Breast epithelium (tissue), 4 donors: ENCODE measurements at places on chromosomes 2 and 18. TPM values are rescaled to one million over a fixed set of nuclear protein-coding genes. Genes with fewer than 3 reads are reported as not detected.
A peak's percentile ranks its signal among the peaks of the same experiment; 100 is the strongest.

The CFLAR gene
- 322 TPM for total RNA-seq

DNA sequence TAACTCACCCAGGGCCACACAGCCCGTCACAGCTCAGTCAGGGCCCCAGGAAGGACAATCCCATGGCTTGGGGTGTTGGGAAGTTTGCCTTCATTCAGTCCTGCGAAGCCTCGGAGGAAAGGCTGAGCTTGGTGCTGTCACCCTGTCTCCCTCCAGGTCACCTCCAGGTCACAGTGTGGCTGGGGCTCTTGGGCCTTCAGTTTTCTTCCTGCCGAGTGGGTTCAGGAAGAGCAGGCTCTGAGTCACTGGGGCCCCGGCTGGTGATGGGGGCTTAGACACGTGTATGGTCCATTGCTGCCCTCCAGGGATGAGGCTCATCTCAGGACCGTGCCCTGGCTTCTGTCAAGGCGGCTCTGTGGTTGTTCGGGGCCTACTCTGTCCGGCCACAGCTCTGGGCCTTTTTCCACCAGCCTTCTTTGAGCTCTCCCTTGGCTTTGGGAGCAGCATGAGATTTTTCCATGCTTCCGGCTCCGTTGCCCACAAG is 118.6 kb downstream of the INHBB start:
- no peak overlapping the region for H3K4me3 ChIP-seq
- peak overlapping the region; percentile 22 for H3K27ac ChIP-seq
- DNase-seq: no peak
- no peaks in the 10 kb centered on the region for H3K27me3 ChIP-seq
- no peaks in the 10 kb centered on the region for H3K36me3 ChIP-seq

The MLPH gene
- total RNA-seq: 242 TPM

DNA sequence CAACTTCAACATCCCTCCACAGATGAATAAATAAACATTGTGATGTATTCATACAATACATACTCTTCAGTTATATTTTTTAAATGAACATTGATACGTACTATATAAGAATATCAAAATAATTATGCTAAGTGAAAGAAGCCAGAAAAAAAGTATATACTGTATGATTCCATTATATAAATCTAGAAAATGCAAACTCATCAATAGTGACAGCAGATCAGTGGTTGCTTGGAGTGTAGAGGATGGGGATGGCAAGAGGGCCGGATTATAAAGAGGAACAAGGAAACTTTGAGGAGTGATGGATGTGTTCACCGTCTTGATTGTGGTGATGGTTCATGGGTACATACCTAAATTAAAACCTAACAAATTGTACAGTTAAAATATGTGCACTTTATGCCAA is 3.0 kb upstream of the TTC27 start:
- no peaks in the 10 kb centered on the region for H3K36me3 ChIP-seq
- no peak overlapping the region for H3K4me3 ChIP-seq
- H3K27ac ChIP-seq: no peak overlapping the region

The RTP5 gene
- total RNA-seq: not detected

The ASXL3 gene
- total RNA-seq: 0.98 TPM

DNA sequence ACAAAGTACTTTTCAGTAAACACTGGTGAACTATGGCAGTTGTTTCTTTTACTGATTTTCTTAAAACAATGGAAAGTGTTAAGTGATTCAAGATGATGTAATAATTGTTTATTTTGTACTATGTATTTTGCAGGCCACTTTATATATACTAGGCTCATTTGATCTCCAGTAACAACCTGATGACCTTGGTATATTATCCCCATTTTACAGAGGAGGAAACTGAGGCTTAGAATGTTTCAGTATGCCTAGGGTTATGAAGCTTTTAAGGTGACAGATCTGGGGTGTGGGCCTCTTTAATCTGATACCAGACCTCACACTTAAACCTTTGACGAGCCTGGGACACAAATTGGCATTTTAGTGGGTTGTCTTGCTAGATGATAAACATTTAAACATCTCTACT is 63.2 kb downstream of the ITGB1BP1 start:
- DNase-seq: no peak
- no peaks in the 10 kb centered on the region for H3K27me3 ChIP-seq
- H3K36me3 ChIP-seq: no peaks in the 10 kb centered on the region
- no peak overlapping the region for H3K4me3 ChIP-seq
- H3K27ac ChIP-seq: no peak overlapping the region
- H3K4me1 ChIP-seq: no peaks in the 10 kb centered on the region
